ENCODE measurements at places on chromosomes 5 and 9.

- DNase-seq = no peak
These were observed 49.3 kb downstream of the FAM169A start for GRCh38 chr5:74816875-74817274.

DNA sequence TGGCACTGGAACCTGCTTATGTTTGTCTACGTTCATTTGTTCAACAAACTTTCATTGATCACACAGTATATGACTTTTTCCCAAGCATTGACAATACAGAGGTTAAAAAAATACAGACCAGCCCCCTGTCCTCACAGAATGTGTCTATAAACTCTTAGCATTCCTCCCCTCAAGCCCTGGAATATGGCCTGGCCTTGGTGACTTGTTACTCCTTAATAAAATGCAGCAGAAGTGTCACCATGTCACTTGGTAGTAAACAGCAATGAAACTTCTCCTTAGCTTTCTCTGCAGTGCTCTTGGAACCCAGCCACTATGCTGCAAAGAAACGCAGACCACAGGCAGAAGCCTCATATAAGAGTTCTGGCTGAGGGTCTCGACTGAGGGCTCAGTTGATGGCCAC, 19.1 kb upstream of the SLC1A3 start:
- no peak for DNase-seq

- no peak for DNase-seq
These were observed 373.5 kb downstream of the DTWD2 start for GRCh38 chr5:118614731-118615456.

DNA sequence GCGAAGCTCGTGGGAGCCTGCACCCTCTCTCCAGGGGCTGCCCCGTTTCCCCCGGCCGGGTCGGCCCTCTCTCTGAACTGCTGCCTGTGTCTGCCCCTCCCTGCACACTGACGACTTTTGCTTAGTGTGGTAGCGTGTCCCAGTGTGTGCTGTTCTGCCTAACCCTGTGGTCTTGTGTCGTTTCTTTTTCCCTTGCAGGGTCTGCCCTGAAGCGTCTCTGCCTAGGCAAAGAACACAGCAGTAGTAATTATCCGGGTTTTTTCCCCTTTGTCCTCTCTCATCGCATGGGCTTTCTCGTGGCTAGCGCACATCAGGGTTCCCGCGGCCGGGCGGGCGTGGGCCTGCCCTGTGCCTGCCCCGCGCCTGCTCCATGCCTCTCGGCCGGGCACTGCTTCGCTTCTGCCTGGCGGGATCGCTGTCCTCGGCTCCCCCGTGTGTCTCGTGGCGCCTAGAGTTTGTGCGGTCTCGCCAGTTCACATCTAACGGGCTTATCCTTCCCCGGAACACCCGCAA, 122.7 kb downstream of the WNK2 start:
- no peak for DNase-seq

- DNase-seq = no peak
These were observed 73.4 kb upstream of the SLC44A1 start for GRCh38 chr9:105171076-105171475.

- no peak for DNase-seq
These were observed 79.1 kb downstream of the ATG10 start for GRCh38 chr5:82050955-82051354.

DNA sequence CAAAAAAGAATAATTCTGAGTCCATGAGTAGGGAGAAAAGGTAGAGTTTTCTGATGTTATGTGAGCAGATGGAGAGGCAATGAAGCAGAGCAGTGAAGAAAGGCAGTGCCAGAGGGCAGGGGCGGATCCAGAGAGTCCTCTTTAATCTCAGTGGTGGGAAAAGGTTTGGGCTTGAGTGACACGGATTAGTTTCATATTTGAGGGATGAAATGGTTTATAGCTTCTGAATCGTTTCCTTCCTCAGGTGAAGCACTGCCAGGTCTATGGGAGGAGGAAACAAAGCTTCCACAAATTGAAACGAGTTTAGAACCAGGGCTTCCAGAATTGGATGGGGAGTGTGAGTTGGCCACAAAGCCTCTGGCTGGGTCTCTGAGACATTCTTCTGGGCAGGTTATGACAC, 517.0 kb upstream of the PAPPA start:
- no peak for DNase-seq

GRCh38 chr5:2430606-2431005, 320.9 kb downstream of the IRX2 start:
- DNase-seq = no peak

All from activated CD4-positive, alpha-beta T cell treated with anti-CD3 and anti-CD28 coated beads, Interleukin-2, amount 50 U/mL, for 48 hours (primary cell).